ENCODE measurements at places on chromosomes 5 and 9.

GRCh38 chr9:72534931-72535330 is 13.5 kb downstream of the TMC1 start:
- DNase-seq: no peak

DNA sequence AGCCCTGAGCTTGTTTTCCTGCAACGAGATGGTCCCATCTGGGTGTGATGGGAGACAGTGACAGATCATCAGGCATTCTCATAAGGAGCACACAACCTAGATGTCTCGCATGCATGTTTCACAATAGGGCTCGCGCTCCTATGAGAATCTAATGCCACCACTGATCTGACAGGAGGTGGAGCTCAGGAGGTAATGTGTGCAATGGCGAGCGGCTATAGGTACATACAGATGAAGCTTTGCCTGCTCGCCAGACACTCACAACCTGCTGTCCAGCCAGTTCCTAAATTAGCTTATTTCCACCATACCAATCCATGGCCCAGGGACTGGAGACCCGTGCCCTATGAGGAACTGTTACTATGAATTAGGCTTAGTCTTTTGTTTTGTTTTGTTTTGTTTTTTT is 55.3 kb upstream of the SLC30A5 start:
- DNase-seq: no peak

GRCh38 chr5:58974083-58974482 is 391.2 kb downstream of the RAB3C start:
- DNase-seq: no peak

GRCh38 chr5:159059722-159060121 is 40.0 kb downstream of the EBF1 start:
- DNase-seq: no peak

- DNase-seq: peak; percentile 22
Measured at GRCh38 chr9:133609311-133610098, at the start of gene FAM163B. FAM163B (minus strand) TSS chr9:133609389; CDS start chr9:133580223, 29,166 bp downstream.

- DNase-seq: peak; percentile 19
Measured at GRCh38 chr9:82332018-82332773, 343.6 kb downstream of the SPATA31D1 start.

DNA sequence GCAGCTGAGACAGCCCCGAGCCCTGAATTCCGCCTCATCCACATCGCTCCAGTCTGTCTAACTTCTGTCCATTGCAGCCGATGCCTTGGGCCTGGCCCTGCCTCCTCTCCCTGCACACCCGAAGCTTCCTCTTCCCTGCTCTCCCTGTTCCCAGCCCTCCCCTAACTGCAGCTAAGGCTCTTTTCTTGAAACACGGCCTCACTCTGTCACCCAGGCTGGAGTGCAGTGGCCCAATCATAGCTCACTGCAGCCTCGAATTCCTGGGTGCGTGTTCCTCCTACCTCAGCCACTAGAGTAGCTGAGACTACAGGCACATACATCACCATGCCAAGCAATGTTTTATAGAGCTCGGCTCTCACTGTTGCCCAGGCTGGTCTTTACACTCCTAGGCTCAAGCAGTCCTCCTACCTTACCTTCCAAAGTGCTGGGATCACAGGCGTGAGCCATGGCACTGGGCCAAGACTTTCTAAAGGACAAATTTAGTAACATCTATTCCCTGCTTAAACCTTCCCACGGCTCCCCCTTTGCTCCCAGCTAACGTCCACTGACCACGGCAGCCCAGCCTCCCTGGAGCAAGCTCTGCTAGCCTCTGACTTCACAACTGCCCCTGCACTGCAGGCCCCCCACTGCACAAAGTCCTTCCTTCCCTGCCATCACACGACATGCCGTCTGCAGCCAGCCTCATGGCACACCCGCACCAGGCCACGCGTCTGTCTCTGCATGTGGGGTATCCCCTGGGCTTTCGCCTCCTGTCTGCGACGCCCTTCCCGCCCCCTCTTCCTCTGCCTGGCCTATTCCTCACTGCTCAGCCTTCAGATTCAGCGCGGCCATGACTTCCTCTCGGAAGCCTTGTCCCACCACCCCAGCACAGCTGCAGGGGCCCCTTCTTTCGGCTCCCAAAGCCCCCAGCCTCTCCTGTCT is 28.6 kb downstream of the LAMC3 start:
- DNase-seq: peak; percentile 18

GRCh38 chr9:136997830-136998234 is 1.5 kb upstream of the CLIC3 start:
- DNase-seq: no peak

- DNase-seq: no peak
Measured at GRCh38 chr5:74632947-74633356, 7.6 kb downstream of the ENC1 start.

DNA sequence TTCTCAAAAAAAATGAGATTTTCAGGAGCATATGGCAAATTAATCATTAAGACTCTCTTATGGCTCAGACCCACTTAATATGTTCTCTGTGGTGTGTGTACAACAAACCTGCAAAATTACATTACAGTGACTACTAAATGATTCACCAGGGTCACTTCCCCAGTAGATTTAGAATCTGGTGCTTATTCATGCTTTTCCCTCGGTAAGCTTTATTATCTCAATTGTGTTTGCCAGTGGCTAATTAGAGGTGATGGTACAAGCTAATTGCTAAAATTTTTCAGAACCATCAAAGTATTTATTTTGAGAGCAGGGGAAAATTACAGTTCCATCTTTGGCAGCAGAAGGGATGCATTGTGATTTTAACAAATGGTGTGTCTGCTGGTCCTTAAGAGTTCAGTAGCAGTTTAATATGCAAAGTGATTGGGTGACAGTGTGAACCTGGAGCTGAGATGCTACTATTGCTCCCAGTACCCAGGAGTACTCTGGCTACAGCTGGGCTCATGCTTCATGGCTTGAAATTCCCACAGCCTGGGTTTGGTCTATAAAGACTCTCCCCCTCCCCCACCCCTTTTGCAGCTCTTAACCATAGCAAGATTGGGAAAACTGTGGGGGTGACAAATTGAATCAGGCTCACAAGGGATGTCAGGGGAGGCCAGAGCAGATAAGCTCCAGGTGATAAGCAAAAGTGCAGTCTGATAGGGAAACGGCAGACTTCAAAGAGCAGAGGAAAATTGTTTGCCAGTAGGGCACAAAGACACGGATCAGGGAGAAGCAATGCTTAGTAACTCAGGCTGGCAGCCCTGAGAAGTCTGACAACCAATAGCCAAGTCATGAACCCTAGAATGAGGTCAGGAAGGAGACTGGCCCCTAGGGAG is 92.8 kb upstream of the RAD23B start:
- DNase-seq: no peak

Measured in DMS79 (cell line).